ENCODE measurements at places on chromosomes 13 and 19. TPM values are rescaled to one million over a fixed set of nuclear protein-coding genes. Genes with fewer than 3 reads are reported as not detected.
A peak's percentile ranks its signal among the peaks of the same experiment; 100 is the strongest.

DNA sequence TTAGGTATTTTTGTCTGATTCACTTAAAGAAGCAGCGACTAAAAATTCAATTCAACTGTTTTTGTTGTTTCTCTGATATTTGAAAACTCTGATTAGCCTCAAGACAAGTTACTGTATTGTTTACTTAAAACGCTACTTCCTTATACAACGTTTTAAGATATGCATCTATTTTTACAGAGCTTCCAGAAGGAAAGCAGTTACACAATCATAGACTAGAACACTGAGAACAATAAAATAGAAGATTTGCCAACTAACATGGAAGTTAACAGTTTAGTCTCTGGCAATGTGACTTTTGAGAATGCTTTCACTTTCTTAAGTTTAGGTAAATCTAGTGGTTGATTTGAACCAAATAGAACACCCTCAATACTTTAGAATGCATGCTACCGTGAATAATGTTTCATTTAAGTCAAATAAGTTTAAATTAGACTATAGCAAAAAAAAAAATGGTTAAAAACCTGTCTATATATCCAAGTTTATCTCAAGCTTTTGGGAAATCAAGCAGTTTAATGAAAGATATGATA is 614.8 kb downstream of the DACH1 start:
- DNase-seq = no peak

- no peak for DNase-seq
These were observed 573.8 kb downstream of the LIG4 start for GRCh38 chr13:107641574-107641973.

DNA sequence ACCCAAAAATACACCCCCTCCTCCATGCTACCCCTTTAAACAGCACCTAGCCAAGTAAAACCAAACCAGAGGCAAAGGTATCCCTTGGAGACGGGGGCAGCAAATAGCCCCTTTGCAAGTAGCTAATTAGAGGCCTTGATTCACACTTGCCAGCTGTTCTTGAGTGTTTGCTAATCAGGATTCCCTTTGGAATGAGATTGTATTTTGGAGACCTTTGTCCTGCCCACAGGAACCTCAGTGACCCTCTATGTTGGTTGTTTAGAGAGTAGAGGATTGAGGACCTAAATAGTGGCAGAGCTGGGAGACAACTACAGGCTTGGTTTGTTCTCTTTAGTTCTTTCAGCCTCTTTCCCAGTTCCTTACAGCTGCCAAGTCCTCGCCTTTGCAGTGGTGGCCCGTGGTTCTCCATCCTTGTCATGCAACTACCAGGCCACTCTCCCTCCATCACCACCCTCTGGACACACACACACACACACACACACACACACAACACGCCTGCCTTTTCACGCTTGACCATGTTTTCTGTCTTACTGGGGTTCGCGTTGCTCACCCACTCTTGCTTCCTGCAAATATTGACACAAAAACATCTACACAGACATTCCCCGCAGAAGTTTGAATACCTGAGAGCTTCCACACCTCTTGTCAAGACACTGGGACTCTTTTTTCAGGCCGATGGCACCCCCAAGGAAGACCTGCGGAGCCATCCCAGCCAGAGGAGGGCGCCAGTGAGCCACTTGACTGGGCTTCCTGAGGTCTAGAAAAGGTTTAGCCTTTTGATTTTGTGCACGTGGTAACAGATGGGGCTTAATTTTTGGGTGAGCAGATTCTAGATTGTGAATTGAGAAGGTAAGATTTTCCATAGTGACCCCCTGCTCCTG is 80.0 kb upstream of the GPR183 start:
- DNase-seq = peak; percentile 45

GRCh38 chr13:26698392-26699196 is 62.0 kb downstream of the GPR12 start:
- DNase-seq = peak; percentile 90

ZNF121 gene
- 50.0 TPM for total RNA-seq

CGB3 gene
- total RNA-seq = not detected

SELENOV gene
- 9.9 TPM for total RNA-seq
